ENCODE measurements at places on chromosomes 12 and 14.

- no peak for DNase-seq
These were observed 169.1 kb upstream of the AVPR1A start for GRCh38 chr12:63319936-63320633.

DNA sequence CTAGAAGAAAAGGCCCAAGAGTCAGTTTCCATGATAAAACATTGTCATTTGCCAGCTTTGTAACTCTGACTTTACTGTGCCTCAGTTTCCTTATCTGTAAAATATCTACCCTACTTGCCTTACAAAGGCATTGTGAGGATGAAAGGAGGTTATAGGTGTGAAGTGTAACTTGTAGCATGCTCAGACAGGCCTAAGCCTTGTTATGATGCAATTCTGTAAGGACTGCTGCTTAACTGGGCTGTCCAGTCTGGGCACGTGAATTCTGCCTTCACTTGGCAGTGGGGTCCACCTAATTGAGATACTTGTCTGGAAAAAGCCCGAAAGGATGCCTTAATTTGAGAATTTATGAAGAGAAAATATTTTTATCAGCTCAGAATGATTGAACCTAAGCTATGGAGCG, 114.5 kb upstream of the DYRK2 start:
- DNase-seq, result no peak

GRCh38 chr12:46574847-46575246, 202.3 kb upstream of the SLC38A2 start:
- DNase-seq, result no peak

GRCh38 chr14:98325761-98326160, 946.2 kb downstream of the BCL11B start:
- no peak for DNase-seq

GRCh38 chr12:51199366-51199945, 18.4 kb downstream of the POU6F1 start:
- no peak for DNase-seq

GRCh38 chr12:11701433-11701832, 52.0 kb downstream of the ETV6 start:
- no peak for DNase-seq

DNA sequence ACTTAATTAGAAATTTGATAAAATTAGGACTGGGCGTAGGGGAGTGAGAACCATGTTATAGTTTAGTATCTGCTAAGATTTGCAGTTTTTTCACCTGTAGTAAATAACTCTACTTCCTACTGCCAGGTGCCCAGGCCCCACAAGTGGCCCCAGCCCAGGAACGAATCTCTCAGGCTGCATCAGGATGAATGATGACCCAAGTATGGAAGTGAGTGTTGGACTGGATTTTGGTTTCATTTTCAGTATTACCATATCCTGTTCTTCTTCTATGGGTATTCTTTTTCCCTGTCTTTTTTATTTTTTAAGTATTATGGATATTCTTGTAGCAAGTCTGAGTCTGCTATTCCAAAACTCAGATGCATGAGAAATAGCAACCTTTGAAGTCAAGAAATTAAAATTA, 120.3 kb upstream of the BCAT1 start:
- DNase-seq, result no peak

- no peak for DNase-seq
These were observed 183.9 kb downstream of the PIWIL1 start for GRCh38 chr12:130521375-130522124.

DNA sequence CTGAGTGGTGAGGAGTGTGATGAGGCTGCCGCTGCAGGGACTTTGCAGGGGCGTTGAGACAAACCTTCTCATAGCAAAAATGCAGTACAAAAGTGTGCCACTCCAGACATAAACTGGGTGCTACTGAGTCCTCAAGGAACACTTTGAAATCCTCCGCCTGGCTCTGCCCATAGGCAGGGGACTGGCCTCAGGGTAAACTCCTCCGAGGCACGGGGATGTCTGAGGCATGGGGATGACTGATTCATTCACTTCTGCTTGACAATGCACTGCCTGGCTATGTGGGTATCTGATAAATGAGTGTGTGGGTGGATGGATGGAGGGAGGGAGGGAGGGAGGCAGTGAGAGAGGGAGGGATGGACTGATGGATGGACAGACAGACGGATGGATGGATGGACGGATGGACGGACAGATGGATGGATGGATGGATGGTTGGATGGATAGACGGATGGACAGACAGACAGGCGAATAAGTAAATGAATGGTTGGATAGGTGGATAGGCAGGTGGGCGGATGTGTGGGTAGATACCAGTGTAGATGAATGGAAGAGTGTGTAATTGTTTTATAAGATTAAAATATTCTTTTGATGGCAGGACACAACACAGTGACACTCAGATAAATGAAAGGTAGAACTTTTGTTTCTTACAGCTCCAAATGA, 2.1 kb upstream of the BDKRB2 start:
- DNase-seq, result no peak

DNA sequence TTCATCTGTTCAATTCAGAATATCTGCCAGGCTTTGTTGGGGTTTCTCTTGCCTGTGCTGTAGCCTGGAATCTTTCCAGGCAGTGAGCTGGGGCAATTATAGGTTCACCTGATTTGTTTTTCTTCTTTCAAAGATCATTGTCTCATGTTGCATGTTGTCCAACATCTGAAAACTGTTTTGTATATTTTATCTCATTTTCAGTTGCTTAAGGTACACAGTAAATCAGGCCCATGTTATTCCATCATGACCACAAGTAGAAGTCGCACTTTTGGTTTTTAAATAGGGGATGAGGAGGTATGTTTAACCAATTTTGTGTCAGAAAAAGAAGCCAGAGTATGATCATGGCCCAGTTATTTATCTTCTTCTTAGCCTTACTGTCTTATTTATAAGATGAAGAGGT, 24.9 kb upstream of the FUT8 start:
- no peak for DNase-seq

DNA sequence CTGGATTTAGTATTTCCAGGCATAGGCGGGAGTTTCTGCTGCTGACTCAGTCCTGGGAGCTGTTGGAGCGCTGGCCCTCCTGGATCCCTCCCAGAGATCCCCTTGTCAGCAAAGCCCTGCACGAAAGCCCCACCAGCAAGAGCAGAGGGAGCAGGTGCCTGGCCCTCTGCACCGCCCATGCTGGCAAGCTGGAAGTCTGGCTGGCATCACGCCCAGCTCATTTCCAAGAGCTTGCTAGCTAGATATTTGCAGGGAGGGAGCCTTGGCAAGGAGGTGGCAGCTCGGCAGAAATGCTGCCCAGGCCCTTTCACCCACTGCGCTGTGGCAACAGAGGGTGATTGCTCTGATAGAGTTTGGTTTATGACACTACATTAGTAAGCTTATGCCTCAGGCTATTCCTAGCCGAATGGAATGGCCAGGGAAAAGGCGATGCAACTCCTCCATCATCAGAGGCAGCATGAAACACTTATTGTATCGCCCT, 193.9 kb downstream of the EMP1 start:
- DNase-seq, result peak; percentile 74

- DNase-seq, result no peak
These were observed 5.3 kb upstream of the CDCA4 start for GRCh38 chr14:105026033-105026785.

- DNase-seq, result no peak
These were observed 14.0 kb downstream of the TMEM30B start for GRCh38 chr14:61266891-61267740.

GRCh38 chr12:71548893-71549292, 109.3 kb downstream of the LGR5 start:
- no peak for DNase-seq

DNA sequence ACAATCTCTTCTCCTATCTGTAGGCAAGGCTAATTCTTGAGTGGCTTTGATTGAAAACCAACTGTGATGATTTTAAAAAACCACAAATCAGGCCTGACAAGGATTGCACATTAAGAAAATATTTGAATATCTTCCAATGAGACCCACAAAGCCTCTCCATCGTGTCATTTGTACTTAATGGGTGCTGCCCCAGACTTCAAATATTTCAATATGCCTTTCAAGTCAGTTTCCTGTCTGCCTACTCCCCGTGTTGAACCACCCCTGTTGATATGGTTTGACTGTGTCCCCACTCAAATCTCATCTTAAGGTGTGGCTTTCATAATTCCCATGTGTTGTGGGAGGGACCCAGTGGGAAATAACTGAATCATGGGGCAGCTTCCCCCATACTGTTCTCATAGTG, 159.7 kb upstream of the EGLN3 start:
- no peak for DNase-seq

GRCh38 chr12:75642226-75642625, 130.8 kb upstream of the KRR1 start:
- no peak for DNase-seq

DNA sequence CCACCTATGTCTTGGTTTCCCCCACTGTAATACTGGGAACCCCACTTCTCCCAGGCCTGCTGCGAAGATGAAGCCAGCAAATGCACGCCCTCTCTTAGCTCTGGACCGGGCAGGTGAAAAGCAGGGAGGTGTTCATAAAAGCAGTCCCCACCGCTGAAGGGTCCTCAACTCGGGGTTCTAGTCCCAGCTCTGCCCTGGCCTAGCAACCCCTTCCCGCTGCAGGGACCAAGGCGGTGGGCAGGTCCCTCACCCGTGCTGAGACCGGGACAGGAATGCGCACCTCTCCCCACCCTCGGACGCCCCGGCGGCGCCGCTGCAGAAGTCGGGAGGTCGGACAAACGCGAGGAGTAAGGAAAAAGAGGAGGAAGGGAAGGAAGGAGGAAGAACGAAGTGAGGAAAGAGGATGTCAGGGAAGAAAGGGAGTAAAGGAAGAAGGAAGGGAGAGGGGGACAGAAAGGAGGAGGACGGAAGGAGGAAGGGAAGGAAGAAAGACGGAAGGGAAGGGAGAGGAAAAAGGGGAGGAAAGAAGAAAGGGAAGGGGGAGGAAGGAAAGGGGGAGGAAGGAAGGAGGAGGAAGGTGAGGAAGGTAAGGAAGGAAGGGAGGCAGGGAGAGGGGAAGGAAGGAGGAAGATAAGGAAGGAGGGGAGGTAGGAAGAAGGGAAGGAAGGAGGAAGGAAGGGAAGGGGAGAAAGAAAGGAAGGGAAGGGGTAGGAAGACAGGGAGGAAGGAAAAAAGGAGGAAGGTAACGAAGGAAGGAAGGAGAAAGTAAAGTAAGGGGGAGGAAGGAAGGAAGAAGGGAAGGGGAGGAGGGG, 701 bp downstream of the SPRING1 start:
- no peak for DNase-seq

DNA sequence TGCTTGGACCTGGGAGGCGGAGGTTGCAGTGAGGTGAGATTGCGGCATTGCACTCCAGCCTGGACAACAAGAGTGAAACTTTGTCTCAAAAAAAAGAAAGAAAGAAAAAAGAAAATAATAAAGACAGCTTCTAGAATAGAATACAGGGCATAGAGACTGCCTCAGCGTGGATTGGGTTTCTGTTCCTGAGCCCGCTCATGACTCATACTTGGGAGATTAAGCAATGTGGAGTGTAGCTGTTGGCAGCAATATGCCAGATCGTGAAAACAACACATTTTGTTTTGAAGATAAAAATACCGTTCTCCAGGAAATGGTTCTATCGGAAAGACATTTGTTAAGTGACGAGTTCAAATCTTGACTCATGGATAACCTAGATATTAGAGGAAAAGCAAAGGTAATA, 67.2 kb downstream of the GLT1D1 start:
- peak; percentile 79 for DNase-seq

GRCh38 chr12:41123871-41124270, 64.2 kb upstream of the PDZRN4 start:
- DNase-seq, result peak; percentile 29

DNA sequence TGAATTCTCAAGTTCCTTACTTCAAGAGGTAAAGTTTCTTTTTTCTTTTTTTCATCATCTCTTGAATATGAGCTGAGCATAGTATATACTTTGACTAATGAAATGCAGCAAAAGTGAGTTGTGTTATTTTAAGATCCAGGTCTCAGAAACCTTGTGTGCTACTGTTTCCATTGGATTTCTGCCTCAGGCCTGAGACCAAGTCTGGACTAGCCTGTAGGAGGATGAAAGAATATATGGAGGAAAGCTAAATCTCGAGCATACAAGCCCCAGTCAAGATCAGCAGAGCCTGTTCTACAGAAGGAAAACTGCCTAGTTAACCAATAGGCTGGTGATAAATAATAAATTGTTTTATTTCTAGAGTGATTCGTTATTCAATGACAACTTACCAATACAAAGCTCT, 652.5 kb downstream of the C12orf50 start:
- no peak for DNase-seq

DNA sequence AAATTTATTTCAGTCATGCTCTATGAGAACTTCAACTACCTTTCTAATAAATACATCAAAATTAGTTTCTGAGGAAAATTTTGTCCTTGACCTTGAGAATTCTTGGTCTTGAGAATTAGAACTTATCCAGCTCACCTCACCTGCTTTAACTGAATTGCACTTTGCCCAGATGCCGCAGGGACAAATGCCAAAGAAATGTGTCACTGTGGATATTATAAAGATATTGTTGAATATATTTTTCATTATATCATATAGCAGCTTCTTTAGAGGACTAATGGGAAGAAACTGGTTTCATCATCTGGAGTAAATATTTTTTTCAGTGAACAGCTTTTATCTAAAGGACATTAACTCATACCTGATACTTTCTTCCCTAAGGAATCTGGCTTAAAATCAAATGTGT, 54.1 kb downstream of the LRP6 start:
- no peak for DNase-seq

GRCh38 chr12:93351726-93352125, 26.0 kb upstream of the NUDT4 start:
- DNase-seq, result no peak

DNA sequence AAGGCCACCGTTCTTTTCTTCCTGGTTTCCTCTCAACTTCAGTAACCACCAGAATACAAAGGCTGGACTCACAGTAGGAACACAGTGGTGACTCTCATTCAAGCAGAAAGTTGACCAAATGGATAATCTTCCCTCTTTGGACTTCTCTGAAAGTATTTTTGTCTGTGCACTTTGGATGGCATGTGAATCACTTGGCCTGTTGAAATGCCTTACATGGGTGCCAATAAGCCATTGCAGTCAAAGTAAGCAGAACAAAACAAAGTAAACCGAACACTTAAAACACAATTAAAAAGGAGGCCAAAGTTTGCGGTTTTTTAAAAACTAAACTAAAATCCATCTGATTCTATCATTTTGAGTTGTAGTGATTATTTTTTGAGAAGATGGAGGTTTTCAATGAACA, 370.1 kb upstream of the DDHD1 start:
- DNase-seq, result no peak

DNA sequence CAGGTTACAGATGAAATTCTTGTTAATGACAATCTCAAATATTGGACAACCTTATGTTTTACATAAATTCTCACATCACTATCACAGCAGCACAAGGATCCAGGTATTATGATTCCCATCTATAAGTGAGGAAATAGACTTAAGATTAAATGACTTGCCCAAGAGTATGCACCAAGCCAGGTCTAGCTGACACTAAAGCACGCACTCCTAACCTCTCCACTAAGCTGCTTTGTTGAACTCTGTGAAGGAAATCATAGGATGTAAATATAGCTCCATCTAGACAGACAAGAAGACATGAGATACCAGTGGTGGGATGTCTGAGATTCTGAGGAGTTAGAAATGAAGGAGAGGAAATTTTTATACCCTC, 87.9 kb downstream of the PHLDA1 start:
- no peak for DNase-seq

All from umbilical cord (tissue), 2 donors.